NCI-H1694 (cell line): ENCODE measurements at places on chromosomes 16 and 17.

DNA sequence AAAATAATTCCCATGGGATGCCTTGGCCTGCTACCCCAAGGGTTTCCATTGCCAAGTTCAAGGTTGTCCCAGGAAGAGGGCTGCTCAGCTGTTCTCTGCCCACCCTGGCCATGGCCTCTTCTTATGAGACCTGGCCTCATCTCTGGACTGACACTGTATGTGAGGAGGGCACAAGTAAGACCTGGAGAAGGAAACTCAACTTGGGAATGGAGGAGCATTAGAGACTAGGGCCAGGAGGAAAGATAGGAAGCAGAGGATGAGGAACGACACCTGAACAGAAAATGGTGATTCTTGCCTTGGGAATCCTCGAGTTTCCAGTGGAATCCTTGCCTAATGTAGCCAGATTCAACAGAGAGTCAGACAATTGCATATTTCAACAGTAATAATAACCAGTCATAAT, 24.6 kb upstream of the GOSR2 start:
- no peak for DNase-seq

- DNase-seq = no peak
These were observed 63.6 kb downstream of the ASIC2 start for GRCh38 chr17:33229499-33229898.

GRCh38 chr16:66020642-66021041, 345.8 kb upstream of the CDH5 start:
- no peak for DNase-seq

GRCh38 chr17:27565874-27566670, 64.9 kb upstream of the LGALS9 start:
- DNase-seq = no peak

- DNase-seq = no peak
These were observed 145.6 kb upstream of the MYOCD start for GRCh38 chr17:12519956-12520594.

DNA sequence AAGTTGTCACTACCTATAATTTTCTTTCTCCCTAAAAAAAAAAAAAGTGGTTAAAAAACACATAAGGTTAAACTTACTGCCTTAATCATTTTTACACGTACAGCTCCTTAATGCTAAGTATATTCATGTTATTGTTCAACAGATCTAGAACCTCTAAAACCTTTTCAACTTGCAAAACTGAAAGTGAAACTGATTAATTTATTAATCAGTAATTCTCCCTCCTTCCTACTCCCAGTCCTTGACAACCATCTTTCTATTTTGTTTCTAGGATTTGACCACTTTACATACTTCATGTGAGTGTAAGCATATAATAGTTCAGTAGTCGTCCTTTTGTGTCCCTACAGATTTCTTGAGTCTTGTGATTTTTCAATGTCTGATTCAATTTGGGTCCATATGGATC, 251.4 kb upstream of the KIF2B start:
- no peak for DNase-seq

DNA sequence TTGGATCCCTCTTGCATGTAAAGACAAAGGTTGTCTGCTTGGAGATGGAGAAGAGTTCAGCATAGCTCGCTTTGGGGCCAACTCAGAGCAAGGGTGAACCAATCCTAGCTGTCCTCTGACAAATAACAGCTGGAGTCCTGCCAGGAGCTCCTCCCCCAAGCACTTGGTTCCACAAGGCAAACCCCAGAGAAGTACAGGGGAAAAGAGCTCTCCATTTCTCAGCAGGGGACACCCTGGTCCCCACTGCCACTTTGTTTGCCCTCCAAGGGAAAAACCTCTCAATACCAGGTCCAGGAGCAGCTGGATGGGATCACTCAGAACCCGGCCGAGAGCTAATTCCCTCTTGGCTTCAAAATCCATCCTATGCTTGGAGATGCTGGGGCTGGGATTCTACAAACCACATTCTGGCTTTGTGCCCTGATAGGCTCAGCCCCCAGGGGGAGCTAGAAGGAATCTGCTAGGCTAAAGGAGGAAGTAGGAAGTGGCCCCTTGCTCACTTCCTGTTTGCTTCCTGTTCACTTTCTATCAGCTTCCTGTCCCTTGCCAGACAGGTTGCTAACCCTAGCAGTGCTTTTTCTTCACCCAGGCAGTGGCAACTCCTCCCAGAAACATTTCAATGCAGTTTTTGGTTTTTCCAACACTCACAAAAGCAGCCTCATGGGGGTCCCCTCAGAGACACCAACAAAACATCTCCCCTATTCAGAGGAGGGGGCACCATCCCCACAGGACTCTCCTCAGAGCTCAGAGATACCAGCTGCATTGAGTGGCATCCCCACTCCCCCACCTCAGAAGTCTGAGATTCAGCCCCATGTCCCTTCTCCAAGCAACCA, 30.7 kb downstream of the CDRT4 start:
- DNase-seq = no peak

- DNase-seq = no peak
These were observed 15.1 kb downstream of the TRPV3 start for GRCh38 chr17:3542410-3543088.

DNA sequence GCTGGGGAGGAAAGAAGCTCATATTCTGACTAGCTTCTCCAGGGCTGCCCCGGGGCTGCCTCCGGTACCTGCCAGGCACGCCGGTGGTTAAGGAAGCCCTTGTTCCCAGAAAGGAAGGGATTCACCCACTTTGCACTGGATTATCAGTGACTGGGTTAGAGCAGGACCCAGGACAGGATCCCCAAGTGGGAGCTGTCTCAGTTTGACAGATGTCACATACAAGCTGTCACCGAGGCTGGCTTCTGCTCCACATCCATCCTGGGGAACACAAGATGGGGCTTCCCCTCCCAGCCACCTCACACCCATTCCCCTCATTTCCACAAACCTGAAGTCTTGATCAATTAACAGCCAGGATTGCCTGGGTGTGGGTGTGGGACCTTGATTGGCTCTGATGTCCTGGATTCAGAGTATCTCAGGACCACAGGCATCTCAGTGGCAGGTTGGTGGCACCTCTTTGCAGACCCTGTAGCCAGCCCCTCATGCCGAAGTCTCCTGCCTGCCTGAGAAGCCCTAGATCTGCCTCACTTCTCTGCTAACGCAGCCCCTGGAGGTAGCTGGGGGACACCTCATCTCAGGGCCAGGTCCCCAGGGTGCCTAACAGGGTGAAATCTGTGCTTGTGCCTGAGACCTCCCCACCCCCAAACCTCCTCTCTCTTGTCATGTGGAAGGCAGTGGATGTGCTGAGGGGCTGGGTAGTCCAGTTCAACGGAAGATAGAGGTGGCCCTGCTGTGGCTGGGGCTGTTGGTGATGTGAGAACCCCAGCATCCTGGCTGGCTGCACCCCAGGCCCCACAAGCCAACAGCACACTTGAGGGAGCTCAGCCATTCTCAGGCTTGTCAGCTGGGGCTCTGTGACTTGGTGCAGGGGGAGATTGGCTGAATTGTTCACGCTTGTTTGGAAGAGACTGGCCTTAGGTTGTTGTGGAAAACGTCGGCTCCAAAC, 1.4 kb downstream of the CACNG5 start:
- DNase-seq = no peak

GRCh38 chr17:38893607-38894006, 23.7 kb downstream of the LASP1 start:
- no peak for DNase-seq

GRCh38 chr17:3532106-3532858, 25.3 kb downstream of the TRPV3 start:
- DNase-seq = no peak

GRCh38 chr17:21100636-21101035, 26.1 kb upstream of the DHRS7B start:
- DNase-seq = no peak

DNA sequence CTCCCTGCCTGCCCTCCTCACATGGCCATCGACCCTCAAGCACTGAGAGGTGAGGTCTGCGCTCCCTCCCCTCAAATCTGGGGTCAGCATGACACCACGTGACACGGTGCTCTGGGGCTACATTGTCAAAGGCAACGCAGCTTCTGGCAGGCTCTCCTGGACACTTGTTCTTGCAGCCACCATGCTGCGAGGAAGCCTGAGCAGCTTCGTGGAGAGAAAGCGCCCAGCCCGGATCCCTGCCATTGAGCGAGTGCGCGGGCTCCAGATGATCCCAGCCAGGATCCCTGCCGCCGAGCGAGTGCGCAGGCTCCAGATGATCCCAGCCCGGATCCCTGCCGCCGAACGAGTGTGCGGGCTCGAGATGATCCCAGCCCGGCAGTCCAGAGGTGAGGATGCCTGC, 70.9 kb upstream of the METRNL start:
- no peak for DNase-seq
